CD4-positive, alpha-beta T cell treated with Interleukin-21 for 1 hour (primary cell): ENCODE measurements at places on chromosomes 7 and 10.

- DNase-seq, result peak; percentile 3
These were observed 135.9 kb upstream of the PODXL start for GRCh38 chr7:131692131-131692960.

- no peak for DNase-seq
These were observed 65.7 kb upstream of the INSIG1 start for GRCh38 chr7:155231941-155232340.

DNA sequence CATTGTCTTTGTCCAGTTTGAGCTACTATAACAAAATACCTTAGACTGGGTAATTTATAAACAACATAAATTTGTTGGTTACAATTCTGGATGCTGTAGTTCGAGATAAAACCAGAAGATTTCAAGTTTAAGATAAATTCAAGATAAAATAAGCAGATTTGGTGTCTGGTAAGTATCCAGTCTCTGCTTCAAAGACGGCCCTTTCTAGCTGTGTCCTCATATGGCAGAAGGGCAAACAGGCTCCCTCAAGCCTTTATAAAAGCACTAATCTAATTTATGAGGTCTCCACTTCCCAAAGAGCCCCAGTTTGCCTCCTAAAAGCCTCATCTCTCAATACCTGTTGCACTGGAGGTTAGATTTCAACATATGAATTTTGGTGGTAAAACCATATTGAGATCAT lies 31.1 kb upstream of the SGCE start:
- DNase-seq, result no peak

GRCh38 chr7:138967159-138967558 lies 14.0 kb downstream of the KIAA1549 start:
- no peak for DNase-seq

DNA sequence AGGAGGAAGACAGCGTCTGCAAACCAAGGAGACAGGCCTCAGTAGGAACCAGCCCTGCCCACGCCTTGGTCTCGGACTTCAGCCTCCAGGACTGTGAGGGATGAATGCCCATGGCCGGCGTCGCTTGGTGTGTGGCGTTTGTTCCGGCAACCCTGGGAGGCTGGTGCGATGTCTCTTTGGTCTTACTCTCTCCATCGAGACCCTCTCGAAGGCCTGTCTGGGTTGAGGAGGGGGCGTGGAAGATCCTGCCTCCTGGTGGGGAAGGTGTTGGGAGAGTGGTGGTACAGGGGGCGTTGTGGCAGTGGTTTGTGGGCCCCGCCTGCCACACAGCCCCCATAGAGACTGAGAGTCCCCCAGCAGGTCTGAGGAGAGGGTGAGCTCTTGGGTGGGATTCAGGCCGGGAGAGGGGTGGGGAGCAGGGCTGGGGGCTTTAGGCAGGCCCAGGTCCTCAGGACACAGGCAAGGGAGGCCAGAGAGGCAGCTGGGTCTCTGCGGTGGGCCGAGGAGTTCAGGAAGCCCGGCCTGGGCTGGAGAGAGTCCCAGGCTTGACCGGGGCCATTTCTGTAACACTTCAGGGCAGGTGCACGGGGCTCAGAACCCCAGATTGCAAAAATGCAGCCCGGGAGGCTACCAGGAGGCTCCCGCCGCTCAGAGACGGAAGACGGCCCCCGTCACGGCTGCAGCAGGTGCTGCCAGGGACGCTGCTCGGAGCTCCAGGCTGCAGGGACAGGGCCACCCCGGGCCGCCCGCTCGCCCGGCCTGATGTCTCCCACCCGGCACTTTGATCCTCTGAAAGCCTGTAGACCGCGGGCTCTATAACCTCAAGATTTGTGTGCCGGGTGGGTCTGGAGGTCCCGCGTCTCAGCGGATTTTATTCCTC lies 33.8 kb upstream of the PSMG3 start:
- no peak for DNase-seq

DNA sequence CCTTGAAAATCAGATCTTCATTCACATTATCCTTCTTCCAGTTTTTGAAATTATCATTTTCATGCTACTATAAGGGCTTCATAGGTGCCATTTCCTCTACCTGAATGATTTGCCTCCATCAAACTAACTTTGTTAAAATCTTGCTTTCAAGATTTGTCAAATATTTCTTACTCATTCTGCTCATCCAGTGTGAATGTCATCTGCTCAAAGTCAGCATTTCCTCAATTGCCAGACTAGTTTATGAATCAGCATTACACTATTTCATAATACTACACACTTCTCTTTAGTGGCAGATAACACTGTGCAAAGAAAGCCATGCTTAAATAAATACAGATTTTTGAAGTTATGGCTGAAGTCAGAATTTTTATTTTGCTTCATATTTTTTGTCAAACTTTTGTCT lies 21.3 kb upstream of the LIPF start:
- no peak for DNase-seq

GRCh38 chr10:118258285-118258684 lies 83.8 kb downstream of the FAM204A start:
- no peak for DNase-seq
